Kidney tubule cell (primary cell): ENCODE measurements at places on chromosomes 6 and 20.

DNA sequence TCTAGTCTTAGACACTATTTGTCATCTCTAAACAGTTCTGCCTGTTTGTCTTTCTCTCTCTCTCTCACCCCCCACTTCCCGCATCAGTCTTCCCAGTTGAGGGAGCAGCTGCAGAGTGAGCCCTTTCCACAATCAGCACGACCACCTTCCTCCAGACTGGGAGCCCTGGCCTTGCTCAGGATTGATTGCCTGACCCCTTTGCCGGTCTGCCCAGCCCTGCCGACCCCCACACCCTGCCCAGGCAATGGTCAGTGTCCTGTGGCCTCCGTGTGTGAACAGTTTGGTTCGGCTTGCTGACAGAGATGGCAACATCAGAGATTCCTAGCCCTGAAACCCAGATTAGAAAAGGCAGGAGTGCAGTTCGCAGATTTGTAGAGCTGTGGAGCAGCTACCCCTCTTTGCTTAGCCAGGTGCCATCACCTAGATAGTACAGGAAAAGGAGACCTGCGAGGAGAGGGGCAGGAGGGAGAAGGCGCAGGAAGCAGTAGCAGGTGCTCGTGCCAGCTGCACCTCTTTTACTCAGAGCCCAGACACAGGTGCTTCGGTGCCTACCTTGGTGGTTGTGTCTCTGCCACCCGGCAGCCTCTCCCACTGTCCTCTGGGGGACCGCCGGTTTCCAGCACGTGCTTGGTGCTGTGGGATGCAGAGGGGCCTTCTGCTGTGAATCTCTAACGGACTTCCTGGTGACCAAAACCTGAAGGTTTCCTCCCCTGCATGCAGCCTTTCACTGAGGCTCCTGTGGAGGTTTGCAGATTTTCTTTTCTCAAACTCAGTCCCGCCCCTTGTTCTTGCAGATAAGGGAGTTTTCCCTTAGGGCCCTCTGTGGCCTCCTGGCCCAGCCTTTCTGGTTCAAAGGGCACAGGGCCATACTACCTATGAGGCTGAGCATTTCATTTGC, 92.4 kb downstream of the SCML4 start:
- no peak for DNase-seq

DNA sequence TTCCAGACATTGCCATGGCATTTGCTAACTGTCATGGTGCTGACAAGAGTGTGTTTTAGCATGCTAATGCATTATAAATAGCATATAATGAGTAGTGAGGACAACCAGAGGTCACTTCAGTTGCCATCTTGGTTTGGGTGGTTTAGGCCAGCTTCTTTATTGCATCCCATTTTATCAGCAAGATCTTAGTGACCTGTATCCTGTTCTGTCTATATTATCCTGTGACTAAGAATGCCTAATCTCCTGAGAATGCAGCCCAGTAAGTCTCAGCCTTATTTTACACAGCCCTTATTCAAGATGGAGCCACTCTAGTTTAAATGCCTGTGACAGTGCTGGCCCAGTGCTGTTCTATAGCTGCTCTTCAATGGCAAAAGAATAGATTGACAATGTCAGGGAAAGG, 781.0 kb upstream of the ADGRB3 start:
- DNase-seq = no peak

- DNase-seq = no peak
These were observed 8.0 kb downstream of the ABT1 start for GRCh38 chr6:26604797-26605196.

GRCh38 chr6:28558629-28559028, 32.9 kb downstream of the GPX5 start:
- DNase-seq = peak; percentile 7

- DNase-seq = no peak
These were observed 10.8 kb upstream of the LATS1 start for GRCh38 chr6:149728499-149729234.

DNA sequence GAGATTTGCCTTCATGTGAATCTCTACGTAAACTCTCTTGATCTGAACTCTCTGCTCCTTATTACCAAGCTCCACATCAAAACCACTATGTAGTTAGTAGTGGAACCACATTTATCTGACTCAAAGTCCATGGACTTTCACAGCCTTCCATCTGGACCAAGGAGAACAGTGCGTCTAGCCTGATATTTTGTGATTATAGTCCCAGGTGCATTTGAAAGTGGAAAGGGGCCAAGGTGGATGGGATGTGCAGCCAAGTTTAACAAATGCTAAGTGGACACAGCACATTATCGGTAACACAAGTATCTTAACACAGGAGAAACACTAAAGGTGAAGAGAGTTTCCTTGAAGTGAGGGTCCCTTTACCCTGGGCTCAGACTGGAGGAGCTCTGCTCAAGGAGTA, 281.2 kb upstream of the SGK1 start:
- DNase-seq = no peak

DNA sequence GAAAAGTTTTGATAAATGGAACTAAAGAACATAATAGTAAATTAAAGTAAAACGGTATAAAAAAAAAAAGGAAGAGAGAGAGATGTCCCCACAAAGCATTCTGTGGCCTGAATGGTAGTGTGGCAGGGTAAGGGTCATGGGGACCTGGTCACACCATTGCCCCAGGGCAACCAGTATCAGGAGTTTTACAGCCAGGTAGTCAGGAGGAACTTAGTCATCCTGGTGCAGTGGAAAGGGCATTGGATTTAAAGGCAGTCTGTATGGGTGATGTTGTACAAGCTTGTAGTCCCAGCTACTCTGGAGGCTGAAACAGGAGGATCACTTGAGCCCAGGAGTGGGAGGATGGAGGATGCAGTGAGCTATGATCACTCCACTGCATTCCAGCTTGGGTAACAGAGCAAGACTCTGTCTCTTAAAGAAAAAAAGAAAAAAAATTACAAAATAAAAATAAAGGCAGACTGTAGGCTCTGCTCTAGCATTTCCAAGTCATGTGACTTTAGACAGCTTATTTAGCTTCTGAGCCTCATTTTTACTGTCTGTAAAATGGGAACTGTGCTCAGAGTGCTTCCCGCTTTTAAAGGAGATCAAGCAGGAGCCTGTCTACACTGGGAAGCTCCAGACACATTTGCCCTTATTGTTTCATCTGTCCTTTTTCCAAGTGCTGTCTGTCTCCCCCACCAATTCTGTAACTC, 112.8 kb upstream of the ARMC2 start:
- peak; percentile 71 for DNase-seq

GRCh38 chr6:18147160-18147559, 7.7 kb downstream of the TPMT start:
- DNase-seq = peak; percentile 83

DNA sequence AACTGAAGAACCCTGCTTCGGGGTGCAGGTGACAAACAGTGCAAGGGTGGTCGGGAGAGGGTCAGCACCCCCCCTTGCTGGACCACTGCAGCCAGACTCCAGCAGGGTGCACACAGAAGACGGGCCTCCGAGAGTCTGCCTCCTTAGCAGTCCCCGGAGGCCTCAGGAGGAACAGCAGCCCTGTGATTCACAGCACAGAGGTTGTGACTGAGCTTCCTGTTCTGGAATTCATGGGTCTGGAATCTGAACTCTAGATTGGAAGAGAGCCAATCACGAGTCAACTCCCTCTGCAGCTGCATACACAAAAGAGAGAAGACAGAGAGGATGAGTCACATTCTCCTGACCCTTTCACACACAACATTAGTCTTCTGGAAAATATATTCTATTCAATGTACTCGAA, 249.0 kb upstream of the OPRM1 start:
- peak; percentile 93 for DNase-seq

DNA sequence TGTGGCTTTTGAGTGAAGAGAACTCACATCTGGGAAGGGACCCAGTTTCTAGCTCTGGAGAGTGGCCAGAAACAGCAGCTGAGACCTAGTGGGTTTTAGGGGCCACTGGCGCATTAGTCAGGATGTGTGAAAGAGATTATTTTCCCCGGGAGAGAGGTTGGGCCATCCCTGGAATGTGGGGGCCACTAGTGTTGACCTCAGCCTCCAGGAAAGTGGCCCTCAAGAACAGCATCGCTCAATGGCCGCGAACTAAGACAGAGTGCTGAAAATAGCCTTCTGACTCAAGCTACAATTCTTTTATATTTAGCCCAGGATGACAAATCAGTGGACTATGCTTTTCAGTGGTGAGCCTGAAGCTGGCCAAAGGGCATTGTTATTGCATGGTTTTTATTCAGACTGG, 210.4 kb upstream of the RNF24 start:
- peak; percentile 94 for DNase-seq

DNA sequence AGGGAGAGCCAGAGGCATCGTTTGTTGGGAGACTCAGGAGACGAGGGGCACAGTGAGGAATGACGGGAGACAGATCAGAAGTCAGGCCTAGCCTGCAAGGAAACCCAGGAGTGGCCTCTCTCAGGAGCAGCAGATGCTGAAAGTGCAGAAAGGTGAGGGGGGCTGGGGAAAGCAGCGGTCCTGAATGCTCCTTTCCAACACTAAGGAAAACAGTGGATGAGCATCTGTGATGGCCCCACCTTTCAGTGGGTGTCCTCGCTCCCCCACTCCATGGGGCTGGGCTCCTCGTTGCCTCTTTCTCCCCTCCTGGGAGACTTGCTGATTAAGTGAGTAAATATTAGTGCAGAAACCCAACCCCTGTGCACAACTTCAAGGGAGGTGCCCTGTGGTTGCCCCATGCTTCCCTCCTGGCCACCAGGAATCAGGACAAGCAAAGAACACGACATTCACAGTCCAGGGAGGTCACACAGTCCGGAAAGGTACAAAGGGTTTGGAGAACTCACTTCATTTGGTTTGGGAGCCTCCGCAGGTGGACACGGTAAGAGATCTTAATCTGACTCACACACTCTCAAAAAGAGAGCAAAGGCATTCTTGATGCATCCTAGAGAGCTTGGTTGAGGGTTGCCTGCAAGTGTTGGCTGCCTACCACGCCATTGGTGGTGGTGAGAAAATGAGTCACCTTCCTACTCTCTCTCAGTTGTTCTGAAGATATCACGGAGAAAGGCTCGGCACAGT, 9.7 kb upstream of the BPIFB1 start:
- DNase-seq = no peak

GRCh38 chr6:121791396-121792315, 356.2 kb downstream of the GJA1 start:
- peak; percentile 20 for DNase-seq

GRCh38 chr20:39553120-39553519, 591.0 kb downstream of the DHX35 start:
- no peak for DNase-seq

GRCh38 chr6:53647462-53648094, 18.0 kb downstream of the KLHL31 start:
- DNase-seq = no peak

GRCh38 chr20:43963872-43964791, 49.5 kb downstream of the TOX2 start:
- no peak for DNase-seq

DNA sequence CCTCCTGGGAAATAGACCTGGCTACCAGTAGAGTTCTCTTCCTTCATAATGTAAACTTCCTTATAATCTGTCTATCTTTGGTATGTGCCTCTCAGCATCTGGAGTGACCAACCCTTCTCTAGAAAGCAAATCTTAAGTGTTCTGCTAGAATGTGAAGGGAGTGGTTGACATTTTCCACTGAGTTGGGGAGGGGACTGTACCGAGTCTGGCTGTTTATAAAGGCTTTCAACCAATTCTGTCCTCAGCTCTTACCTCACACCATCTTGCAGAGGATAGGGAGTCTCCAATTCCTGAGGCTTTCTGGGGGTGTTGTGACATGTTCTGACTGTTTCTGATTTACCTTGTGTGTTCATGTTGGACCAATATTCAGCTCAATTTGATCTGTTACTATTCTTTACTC, 39.6 kb downstream of the FAM217A start:
- DNase-seq = no peak

GRCh38 chr6:167856999-167857660, 30.4 kb downstream of the AFDN start:
- DNase-seq = peak; percentile 69

- DNase-seq = peak; percentile 1
These were observed 311.3 kb downstream of the CDKAL1 start for GRCh38 chr6:20845592-20845991.

- DNase-seq = peak; percentile 97
These were observed 119.7 kb upstream of the ZNF184 start for GRCh38 chr6:27592481-27593199.

DNA sequence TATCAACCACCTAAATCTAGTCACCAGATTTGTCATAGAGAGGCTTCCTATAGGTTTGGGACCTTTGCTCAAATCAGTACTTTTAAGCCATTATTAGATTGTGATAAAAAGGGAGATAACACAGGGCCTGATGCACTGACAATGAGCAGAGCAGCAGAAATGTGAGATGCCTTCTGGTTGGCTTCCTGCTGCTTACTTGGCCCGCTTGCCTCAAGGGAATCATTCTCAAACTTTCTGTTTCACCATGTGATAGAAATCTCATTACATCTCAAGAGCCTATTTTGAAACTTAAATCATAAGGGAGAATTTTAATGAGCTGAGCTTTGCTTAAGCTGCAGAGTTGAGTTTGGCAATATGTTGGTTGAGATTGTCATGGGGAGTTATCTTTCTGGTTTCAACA, 606.0 kb downstream of the DHX35 start:
- no peak for DNase-seq

DNA sequence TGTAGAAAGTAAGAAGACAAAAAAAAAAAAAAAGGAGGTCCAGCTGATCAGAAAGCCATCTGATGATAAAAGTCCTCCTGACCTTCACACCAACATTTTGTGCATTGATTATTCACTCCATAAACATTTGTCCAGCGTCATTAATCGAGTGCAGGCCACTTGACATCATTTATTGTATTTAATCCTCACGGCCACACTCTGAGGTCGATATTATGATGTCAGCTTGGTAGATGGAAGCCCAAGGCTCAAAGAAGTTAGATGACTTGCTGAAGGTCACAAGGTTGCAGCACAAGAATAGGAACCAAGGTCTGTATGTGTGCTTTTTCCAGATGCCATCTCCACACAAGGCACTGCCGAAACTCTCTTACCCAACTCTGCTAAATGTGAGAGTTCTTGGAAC, 328.4 kb downstream of the KIF16B start:
- no peak for DNase-seq

DNA sequence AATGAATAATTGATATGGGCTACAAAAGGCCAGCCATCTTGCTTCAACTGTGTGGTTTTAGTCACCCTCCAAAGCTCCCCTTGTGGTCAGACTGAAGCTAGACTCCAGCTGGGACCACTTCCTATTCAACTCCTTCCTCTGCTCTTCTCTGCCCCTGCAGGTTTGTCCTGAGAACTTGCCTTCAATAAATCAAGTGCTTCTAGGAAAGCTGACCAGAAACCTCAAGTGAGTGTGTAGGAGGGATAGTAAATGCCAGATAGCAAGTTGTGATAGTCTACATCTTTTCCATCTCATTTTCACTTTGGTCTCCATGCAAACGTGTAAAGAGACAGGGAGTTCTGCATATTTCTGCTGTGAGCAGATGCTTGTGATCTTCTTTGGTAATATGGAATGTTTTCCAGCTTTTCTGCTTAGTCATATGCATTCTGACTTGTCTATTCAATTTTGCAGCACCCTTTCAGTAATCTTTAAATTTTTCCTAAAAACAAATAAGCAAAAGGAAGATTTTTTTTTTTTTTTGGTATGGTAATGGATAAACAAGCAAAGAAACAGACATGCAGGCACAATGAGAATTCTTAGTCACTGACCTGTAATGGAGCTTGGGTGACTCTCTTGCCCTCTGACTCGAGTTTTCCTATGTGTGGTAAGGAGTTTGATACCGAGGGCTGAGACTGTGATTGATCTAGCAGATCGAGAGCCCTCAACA, 201.3 kb upstream of the BTBD3 start:
- peak; percentile 88 for DNase-seq
